ENCODE measurements at places on chromosomes 16 and 17.

GRCh38 chr17:82892899-82893565 is 53.2 kb upstream of the ZNF750 start:
- no peak for DNase-seq

DNA sequence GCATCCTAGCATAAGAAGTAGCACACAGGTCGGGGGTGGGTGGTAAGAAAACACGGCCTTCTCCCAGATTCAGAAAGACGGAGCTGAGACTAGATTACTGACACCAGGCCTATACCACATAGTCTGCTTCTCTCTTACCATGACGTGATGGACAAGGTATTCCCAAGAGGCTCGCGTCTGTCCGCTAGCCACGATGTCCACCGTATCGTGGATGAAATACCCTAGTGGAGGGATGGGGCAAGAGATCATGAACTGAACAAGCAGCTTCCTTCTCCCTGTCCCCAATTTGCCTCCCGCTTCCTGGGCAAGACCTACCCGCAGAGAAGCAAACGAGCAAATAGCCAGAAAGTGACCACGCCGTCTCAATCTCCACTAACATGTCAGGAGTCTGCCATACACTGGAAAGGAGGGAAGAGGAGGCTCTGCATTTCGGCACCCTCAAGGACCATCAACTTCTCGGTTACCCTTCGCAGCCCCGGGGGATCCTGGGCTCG is 820 bp downstream of the TLCD1 start:
- DNase-seq = no peak

DNA sequence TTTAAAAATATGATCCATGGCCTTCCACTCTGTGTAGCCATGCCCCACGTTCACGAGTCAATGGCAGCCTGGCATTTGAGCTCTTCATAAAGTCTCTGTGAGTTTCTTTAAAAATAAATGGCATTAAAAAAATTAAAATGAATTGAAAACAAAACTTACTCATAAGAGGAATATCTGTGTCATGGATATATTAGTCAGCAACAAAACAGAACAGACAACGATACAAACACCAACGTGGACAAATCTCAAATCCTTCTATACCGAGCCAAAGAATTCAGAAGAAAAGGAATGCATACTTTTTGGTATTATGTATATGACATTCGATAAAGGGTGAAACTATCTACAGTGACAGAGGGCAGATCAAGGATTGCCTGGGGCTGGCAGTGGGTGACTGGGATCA is 8.2 kb upstream of the CMIP start:
- DNase-seq = no peak

DNA sequence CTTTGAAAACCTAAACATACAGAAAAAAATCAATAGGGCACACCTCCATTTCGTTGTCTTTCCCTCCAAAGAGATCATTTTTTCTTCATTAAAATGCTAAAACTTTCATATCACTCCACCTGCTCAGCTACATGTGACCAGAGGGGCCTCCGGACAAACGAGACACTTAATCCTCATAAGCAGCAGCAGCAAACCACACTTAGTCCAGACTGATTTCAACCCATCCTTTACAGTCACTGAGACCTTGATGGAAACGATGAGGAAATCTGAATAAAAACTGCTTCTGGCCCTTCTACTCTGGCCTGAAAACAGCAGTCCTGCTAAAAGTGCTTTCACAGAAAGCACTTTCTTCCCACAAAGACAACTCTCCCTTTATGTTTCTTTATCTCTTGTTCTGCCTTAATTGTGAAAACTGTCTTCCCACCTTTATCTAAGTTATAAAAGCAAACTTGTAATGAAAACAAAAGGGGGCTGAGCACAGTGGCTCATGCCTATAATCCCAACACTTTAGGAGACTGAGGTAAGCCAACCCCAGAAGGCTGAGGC is 4.6 kb downstream of the ANKRD11 start:
- no peak for DNase-seq

DNA sequence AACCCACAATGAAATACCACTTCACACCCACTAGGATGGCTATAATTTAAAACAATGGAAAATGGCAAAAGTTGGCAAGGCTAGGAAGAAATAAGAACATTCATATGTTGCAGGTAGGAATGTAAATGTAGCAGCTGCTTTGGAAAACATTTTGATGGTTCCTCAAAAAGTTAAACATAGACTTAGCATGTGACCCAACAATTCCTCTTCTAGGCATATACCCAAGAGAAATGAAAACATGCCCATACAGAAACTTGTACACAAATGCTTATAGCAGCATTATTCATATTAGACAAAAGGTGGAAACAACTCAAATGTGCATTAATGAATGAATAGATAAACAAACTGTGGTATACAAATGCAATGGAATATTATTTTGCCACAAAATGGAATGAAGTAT is 36.1 kb downstream of the MEOX1 start:
- DNase-seq = no peak

DNA sequence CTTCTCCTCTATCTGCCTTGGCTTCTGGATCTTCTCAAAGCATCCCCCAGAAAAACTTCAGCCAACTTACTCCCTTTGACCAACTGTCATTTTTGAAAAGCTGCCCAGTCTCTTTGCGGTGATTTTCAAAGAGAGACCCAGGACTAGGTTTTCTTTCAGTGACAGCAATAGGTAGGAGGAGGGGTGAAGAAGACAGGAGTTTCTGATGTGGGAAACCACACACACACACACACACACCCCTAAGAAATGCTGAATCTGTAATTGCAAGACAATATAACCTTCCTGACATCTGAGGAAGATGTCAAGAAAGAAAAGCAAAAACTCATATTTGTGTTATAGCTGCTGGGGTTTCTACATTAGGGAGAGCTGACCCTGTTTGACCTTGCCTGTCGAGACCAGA is 5.2 kb downstream of the FAM20A start:
- no peak for DNase-seq

- DNase-seq = no peak
Observed at GRCh38 chr17:76683011-76683755, 27.6 kb downstream of the MXRA7 start.

GRCh38 chr16:75222271-75222783 is 3.5 kb downstream of the CTRB1 start:
- DNase-seq = peak; percentile 48

- no peak for DNase-seq
Observed at GRCh38 chr16:51896013-51896412, 650.9 kb downstream of the TOX3 start.

DNA sequence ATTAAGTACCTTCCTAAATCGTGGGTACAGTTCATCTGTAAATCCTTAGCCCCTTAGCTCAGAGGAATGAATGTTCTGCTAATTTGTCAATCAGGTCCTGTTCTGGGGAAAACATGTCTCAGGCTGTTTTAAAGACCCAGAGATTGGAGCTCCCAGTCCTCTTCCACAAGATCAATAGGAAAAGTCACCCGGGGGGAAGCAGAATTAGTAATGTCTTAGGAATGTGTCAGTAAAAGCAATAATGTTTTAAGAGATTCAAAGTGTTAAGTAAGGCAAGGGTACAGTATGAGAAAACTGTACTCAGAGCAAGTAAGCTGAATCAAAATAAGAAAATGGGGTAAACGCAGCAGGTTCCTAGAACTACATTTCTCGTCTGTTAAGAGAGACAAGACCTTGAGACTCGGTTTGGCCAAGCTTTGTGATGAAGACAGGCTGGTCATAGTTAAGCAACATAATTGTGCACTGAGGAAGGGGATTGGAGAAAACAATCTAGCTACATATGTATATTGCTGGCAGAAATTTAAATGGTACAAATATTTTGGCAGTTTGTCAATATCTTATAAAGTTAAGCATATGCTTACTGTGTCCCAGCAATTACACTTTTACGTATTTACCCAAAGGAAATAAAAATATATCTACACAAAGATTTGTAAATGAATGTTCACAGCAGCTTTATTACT is 192.9 kb upstream of the C17orf78 start:
- no peak for DNase-seq

- DNase-seq = no peak
Observed at GRCh38 chr17:41258406-41258805, 3.2 kb downstream of the KRTAP9-9 start.

DNA sequence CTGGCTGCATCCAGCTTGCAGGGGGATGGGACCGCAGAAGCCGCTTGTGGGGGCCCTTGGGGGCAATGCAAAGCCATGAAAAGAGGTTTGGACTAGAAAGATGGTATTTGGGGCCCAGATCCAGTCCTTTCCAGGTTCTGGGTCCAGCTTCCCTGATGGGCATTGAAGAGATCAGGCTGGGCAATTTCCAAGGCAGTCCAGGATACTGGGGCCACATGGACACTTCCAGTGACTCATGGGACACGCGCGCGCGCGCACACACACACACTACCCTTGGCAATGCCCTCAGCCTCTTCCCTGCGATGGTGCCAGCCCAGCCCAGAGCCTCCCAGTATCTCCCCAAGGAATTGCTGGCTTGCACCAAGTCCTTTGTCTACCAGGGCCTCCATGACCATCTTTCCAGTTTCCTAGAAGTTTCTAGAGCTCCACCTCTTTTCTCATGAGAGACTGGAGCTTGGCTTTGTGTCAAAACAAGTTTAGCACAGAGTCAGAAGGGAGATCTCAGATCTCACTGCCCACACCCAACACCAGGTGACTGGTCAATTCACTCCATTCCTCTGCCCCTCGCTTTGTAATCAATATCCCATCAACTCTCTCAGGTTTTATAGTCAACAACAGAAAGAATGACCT is 44.3 kb downstream of the WNT3 start:
- no peak for DNase-seq

DNA sequence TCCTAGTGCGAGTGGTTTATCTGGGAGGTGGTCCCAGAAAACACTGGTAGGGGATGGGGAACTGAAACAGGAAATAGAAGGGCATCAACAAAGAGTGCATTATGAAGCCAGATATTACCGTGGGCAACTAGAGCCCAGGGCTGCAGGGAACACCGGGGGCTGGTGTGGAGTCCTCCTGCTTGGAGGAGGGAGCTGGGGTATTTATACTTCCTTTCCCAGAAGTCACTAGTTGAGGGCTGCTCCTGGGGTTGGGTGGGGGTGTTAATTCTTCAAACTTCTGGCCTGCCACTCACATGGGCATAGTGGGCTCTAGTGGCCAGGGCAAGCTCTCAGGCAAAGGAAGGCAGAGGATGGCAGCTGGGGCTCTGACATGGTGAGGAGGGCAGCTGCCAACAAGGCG is 14.7 kb downstream of the LAT start:
- DNase-seq = no peak

DNA sequence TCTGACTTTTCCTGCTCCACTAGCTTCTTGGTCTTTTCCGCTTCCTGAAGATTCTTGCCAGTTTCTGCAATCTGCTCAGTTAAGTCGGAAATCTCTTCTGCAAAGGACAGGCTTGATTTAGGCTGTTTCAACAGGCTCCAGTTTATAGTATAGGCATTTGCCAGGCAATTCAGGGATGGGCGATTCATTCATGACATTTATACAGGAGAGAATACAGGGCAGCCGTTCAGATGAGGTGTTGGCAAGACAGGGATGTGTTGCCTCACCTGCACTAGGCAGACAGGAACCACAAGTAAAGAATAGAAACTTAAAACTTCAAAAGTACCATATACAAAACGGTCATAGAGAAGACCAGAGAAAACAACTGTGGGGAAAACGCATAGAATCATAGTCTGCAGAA is 61.7 kb downstream of the MYH13 start:
- DNase-seq = no peak

GRCh38 chr17:68542698-68543463 is 30.7 kb downstream of the PRKAR1A start:
- DNase-seq = no peak

GRCh38 chr17:31096106-31096436 is 1.3 kb downstream of the NF1 start:
- no peak for DNase-seq

DNA sequence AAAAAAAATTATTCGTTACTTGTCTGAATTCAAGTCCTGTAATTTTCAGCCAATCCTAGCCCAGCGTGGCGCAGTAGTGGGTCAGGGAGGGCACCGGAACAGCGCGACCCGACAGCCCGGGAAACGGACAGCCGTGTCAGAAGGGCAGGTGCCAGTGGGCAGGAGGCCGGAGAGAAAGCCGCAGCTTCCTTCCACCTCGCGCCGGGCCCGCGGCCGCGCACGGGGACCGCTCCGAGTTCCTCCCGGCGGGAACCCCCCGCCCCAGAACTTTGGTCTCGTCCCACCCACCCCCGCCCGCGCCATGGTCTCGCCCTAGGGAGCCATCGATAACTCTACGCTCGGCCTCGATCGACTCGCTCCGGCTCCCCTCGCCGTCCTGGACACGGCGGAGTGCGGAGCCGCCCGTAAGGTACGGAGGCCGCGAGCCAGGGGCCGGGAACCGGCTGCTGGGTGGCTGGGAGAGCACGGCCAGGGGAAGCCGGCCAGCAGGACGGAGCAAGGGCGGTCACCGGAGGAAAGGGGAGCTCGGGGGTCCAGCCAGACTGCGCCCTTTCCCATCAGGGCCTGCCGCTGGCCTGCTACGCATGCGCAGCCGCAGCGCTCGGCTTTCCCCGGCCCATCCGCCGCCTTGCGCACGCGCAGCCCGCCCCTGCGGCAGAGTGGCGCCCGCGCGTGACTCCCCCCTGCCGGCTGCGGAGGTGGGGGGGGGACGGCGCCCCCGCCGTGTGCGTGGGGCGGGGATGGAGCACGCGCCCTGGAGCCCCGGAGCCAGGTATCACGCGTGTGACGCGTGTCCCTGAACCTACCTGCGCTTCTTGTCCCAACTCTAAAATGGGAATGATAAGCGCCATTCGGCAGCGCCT is at the start of gene MLST8:
Gene MLST8, plus strand, starts transcription at position 351 of the 863 bp plus-strand sequence. CDS start 632 bp downstream, outside the sequence.
- DNase-seq = peak; percentile 69

GRCh38 chr16:15985144-15985543 is 35.7 kb downstream of the ABCC1 start:
- no peak for DNase-seq

GRCh38 chr17:9363440-9364350 is 211.9 kb downstream of the STX8 start:
- DNase-seq = no peak

GRCh38 chr17:50905460-50905803 is 39.3 kb upstream of the TOB1 start:
- DNase-seq = no peak

GRCh38 chr16:17914168-17914567 is 422.4 kb downstream of the NPIPA8 start:
- no peak for DNase-seq

GRCh38 chr17:77314601-77315000 is 173.8 kb downstream of the SEC14L1 start:
- DNase-seq = no peak

DNA sequence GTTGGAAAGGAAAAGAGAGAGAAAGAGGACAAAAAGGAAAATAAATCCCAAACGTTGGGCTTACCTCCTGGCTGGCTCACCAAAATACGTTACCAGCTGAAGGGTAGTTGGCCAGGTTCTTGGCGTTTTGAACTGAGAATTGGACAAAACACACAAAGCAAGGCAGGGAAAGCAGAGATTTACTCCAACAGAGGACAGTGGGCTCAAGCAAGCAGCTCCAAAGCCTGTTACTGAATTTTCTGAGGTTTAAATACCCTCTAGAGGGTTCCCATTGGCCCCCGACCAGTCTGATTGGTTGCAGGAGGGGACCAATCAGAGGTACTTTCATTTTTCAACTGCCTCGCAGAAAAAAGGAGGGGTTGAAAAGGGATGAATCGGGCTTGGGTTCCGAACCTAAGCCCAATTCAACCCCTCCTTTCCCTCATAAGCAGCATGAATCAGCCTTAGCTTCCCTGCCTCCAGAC is 55.6 kb upstream of the ALOX12 start:
- DNase-seq = no peak

GRCh38 chr16:83269541-83269940 is 538.2 kb upstream of the HSBP1 start:
- no peak for DNase-seq

Measured in inflammatory macrophage treated with lipopolysaccharide for 1 hour (primary cell).